ENCODE measurements at places on chromosomes 2 and 18.

DNA sequence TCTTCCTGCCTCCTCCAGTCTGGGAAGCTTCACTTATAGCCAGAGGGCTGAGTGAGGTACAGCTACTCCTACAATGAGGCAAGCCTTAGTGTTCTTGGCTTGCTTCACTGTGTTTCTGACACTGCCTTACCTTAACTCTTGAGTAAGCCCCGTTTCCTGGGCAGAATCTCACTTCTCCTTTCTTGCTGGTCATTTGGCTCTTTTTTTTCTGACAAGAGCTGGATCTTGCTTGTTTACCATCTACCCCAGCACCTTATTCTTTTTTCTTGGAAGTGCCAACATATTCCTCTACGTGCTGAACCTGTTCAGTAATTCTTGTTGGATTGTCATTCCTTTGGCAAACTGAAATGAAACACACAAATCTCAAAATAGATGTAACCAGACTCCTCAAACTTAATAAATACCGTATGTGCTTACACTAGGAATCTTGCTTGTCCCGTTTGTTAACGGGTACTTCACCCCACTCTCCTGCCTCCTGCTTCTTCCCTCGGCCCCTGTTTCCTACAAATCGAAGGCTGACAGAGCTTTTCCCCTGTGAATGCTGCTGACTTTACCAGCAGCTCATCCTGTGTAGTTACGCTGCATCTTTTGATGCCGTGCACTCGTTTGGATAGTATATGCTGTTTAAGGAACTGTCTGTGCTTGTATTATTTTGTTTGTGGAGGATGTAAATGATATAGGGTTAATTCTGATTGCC is 132.2 kb downstream of the FMNL2 start:
- H3K36me3 ChIP-seq, result no peaks in the 10 kb centered on the region
- no peak overlapping the region for H3K4me3 ChIP-seq
- H3K4me1 ChIP-seq, result peaks cover 24% of the 10 kb centered on the region

GRCh38 chr18:2979871-2980790 is 32.8 kb downstream of the LPIN2 start:
- H3K27me3 ChIP-seq, result no peaks in the 10 kb centered on the region
- H3K36me3 ChIP-seq, result no peaks in the 10 kb centered on the region
- H3K27ac ChIP-seq, result peak overlapping the region; percentile 90
- peaks cover 73% of the 10 kb centered on the region for H3K4me1 ChIP-seq
- DNase-seq, result no peak

DNA sequence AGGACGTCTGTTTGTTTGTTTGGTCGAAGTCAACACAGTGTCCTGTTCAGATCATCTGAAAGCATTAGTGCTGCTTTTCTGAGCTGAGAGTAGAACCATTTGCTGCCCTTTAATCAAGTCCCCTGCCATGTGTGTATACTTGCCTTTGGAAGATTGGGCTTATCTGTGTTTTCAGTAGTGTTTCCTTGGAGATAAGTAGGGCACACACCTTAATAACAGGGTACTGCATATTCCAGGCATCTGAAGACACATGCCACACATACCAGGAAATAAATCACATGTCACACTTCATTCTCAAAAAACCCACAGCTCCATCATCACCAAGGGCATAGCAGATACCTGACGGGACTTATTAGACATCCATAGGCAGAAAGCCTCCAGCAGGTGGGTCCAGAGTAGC is 157.4 kb downstream of the SOX11 start:
- H3K36me3 ChIP-seq, result no peaks in the 10 kb centered on the region
- H3K27me3 ChIP-seq, result no peaks in the 10 kb centered on the region
- H3K4me3 ChIP-seq, result no peak overlapping the region
- DNase-seq, result no peak

DNA sequence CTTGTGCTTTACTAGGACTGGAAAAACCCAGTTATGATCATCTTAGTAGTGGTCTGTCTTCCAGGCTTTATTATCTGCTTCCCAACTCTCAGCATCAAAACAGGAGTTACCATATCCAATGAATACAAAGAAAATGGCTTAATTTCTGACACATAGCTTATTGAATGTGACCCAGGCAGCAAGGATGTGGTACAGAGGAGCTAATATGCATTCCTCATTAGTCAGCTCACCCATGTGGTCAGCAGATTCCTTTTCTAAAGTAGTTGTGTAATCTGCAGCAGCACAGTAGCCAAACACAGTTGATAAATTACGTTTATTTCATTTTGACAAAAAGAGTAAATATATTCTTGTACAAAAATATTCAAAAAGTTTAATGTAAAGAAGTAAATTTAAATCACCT is 43.6 kb downstream of the TSPYL6 start:
- no peak overlapping the region for H3K4me3 ChIP-seq
- H3K27me3 ChIP-seq, result no peaks in the 10 kb centered on the region
- no peaks in the 10 kb centered on the region for H3K4me1 ChIP-seq
- no peak overlapping the region for H3K27ac ChIP-seq
- DNase-seq, result no peak

- no peaks in the 10 kb centered on the region for H3K27me3 ChIP-seq
- DNase-seq, result peak; percentile 47
These were observed at the start of gene VPS54 for GRCh38 chr2:64019083-64019974. Gene VPS54 (minus strand): TSS chr2:64019428. CDS start chr2:63983999, 35,429 bp downstream.

GRCh38 chr2:228197504-228197903 is 16.0 kb upstream of the SPHKAP start:
- H3K4me1 ChIP-seq, result no peaks in the 10 kb centered on the region
- no peak for DNase-seq
- H3K27me3 ChIP-seq, result no peaks in the 10 kb centered on the region
- no peaks in the 10 kb centered on the region for H3K36me3 ChIP-seq
- no peak overlapping the region for H3K4me3 ChIP-seq

DNA sequence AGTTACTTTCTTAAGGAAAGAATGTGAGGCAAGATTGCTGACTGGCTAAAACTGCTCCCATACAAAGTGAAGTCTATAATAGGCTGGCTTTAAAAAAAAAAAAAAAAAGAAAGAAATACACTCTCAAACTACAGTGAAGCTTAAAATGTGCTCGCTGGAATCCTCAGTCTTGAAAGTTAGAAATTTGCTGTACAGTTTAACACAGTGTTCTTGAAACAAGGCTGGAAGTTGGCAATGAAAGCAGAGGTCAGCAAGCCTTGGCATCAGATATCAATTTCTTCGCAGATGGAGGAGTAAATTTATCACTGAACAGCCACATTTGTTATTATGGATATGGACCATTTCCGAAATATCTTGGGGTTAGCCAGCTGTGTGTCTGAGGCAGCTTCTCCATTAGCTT is 392.9 kb downstream of the ZNF516 start:
- H3K36me3 ChIP-seq, result no peaks in the 10 kb centered on the region
- no peaks in the 10 kb centered on the region for H3K4me1 ChIP-seq
- no peak overlapping the region for H3K27ac ChIP-seq
- H3K27me3 ChIP-seq, result no peaks in the 10 kb centered on the region
- H3K4me3 ChIP-seq, result no peak overlapping the region

GRCh38 chr2:206442474-206442832 is 879 bp upstream of the ADAM23 start:
- no peak for DNase-seq
- H3K36me3 ChIP-seq, result no peaks in the 10 kb centered on the region
- H3K4me3 ChIP-seq, result no peak overlapping the region
- peaks cover 58% of the 10 kb centered on the region for H3K27me3 ChIP-seq
- H3K27ac ChIP-seq, result no peak overlapping the region
- H3K4me1 ChIP-seq, result no peaks in the 10 kb centered on the region

- no peaks in the 10 kb centered on the region for H3K36me3 ChIP-seq
- H3K4me1 ChIP-seq, result no peaks in the 10 kb centered on the region
These were observed 163.5 kb downstream of the RTP5 start for GRCh38 chr2:242032780-242033656.

- H3K27me3 ChIP-seq, result no peaks in the 10 kb centered on the region
- H3K36me3 ChIP-seq, result peaks cover 33% of the 10 kb centered on the region
- DNase-seq, result no peak
- no peaks in the 10 kb centered on the region for H3K4me1 ChIP-seq
These were observed 87.9 kb downstream of the PXDN start for GRCh38 chr2:1656326-1656960.

- H3K36me3 ChIP-seq, result no peaks in the 10 kb centered on the region
- DNase-seq, result no peak
- H3K4me3 ChIP-seq, result no peak overlapping the region
- no peak overlapping the region for H3K27ac ChIP-seq
- H3K4me1 ChIP-seq, result no peaks in the 10 kb centered on the region
These were observed 129.0 kb upstream of the PARD3B start for GRCh38 chr2:204416236-204416635.

DNA sequence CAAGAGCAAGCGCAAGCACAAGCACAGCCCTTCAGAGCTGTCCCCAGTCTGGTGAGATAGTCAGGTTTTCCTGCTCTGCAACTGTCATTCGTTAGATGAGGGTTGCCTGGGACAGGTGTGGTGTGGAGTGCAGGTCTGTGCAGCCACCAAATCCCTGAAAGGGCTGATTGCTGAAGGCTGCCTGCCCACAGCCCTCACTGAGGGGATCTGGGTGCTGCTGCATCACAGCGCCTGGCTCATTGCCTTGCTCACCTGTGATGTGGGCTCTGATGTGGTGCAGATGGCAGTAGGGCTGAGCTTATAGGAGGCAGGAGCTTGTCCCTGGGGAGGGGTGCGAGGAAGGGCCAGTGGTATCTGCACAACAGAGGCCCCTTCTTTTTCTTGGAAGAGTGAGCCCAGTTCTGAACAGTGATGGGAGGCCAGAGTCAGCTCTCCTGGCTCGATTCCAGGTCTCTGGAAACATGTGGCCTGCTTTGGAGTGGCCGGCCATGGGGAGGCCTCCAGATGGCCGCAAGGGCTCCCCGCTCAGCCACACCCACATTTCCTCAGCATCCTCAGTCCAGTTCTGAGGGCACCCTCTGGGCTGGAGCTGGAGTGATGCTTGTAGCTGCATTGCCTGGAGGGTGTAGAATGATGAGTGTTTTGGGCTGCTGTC is 11.4 kb downstream of the UBE2F start:
- peaks cover 37% of the 10 kb centered on the region for H3K36me3 ChIP-seq
- H3K4me3 ChIP-seq, result no peak overlapping the region
- H3K4me1 ChIP-seq, result peaks cover 3% of the 10 kb centered on the region
- no peaks in the 10 kb centered on the region for H3K27me3 ChIP-seq

GRCh38 chr18:9428301-9428706 is 47.0 kb upstream of the RALBP1 start:
- H3K27me3 ChIP-seq, result no peaks in the 10 kb centered on the region
- no peak overlapping the region for H3K4me3 ChIP-seq
- H3K36me3 ChIP-seq, result no peaks in the 10 kb centered on the region
- no peak overlapping the region for H3K27ac ChIP-seq
- DNase-seq, result no peak
- H3K4me1 ChIP-seq, result no peaks in the 10 kb centered on the region

GRCh38 chr18:713135-713490 is 683 bp upstream of the ENOSF1 start:
- no peak overlapping the region for H3K27ac ChIP-seq
- peaks cover 11% of the 10 kb centered on the region for H3K4me1 ChIP-seq
- H3K36me3 ChIP-seq, result peaks cover 11% of the 10 kb centered on the region
- DNase-seq, result no peak

GRCh38 chr2:176445956-176446355 is 176.7 kb downstream of the MTX2 start:
- no peak overlapping the region for H3K27ac ChIP-seq
- no peak for DNase-seq
- no peaks in the 10 kb centered on the region for H3K36me3 ChIP-seq
- H3K4me3 ChIP-seq, result no peak overlapping the region
- peaks cover 2% of the 10 kb centered on the region for H3K27me3 ChIP-seq

GRCh38 chr2:28273751-28274150 is 118.9 kb upstream of the FOSL2 start:
- peaks cover 44% of the 10 kb centered on the region for H3K4me1 ChIP-seq
- no peak for DNase-seq
- no peak overlapping the region for H3K27ac ChIP-seq
- no peaks in the 10 kb centered on the region for H3K36me3 ChIP-seq

DNA sequence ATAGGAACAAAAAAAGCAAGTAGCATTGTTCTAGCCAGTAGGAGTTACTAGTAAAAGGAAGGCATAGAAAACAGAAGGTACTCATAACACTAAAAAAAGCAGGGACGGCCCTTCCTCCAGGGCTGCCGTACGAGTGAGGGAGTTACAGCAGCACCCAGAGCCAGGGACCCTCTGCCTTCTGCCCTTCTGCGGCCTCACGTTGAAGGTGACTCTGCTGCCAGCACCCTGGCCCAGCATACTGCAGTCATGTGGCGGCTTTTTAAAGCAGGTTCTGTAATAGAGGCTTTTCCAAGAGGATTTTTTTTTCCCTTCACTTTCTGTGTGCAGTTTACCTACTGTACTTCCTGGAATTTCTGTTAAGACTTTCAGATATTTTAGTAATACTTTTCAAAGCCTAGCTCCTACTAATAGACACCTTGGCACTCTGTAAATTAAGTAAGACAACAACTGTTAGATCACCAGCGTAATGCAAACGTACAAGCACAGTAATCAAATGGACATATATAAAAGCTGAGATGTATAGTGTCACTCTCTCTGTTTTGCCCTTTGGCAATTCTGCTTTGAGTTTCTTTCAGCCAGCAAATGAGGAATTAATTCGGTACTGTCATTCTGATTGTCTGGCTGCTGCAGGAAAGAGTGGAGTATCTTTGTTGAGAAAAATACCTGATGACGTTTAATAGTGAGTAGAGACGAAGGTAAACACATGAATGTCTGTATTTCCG is 161.5 kb downstream of the PTGR3 start:
- H3K4me1 ChIP-seq, result no peaks in the 10 kb centered on the region
- DNase-seq, result no peak
- H3K36me3 ChIP-seq, result no peaks in the 10 kb centered on the region

DNA sequence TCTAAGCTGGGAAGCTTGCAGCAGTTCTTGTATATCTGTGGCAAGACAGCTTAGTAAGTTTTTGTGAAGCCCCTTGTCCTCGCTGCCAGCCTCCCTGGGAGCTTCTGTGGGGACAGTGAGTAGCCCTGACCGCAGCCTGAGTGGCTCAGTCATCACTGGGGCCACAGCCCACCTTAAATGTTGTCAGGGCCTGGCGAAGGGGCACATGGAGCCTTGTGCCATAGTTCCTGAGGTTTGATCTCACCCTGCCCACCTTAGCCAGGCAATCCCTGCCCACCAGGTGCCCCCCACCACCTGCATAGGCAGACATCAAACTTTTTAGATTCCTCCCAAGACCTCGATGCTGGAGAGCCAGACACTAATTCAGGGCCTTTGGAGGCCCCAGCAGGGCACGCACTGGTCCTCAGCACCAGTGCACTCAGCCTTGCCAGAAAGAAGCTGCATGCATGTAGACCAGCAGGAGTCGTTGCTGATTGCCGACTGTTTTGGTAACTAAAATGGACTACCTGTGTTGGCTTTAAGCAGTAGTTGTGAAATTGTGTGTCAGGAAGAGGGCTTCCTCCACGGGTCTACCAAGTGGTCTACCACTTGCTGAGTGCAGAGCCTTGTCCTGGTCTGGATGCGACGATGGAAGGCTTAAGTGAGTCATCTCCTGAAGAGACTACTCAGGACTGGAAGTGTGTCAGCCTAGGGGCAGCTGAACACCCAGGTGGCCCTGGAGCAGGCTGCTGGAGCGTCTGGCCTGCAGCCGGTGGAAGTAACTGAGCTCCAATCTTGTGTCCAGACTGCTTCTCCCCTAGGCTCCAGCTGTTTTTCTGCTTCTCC is 233.1 kb downstream of the SEPTIN10 start:
- H3K27ac ChIP-seq, result no peak overlapping the region
- H3K36me3 ChIP-seq, result no peaks in the 10 kb centered on the region
- DNase-seq, result no peak
- no peak overlapping the region for H3K4me3 ChIP-seq

- no peak overlapping the region for H3K4me3 ChIP-seq
- H3K36me3 ChIP-seq, result no peaks in the 10 kb centered on the region
- no peak overlapping the region for H3K27ac ChIP-seq
These were observed 506.9 kb downstream of the BCL11A start for GRCh38 chr2:60046529-60046928.

GRCh38 chr18:36179562-36180355 is 7.5 kb upstream of the MOCOS start:
- no peak overlapping the region for H3K27ac ChIP-seq
- H3K4me3 ChIP-seq, result no peak overlapping the region
- peaks cover 7% of the 10 kb centered on the region for H3K27me3 ChIP-seq
- no peak for DNase-seq
- peaks cover 12% of the 10 kb centered on the region for H3K36me3 ChIP-seq

All from large intestine (tissue), 12 donors.